GOT3 (cell line): ENCODE measurements at places on chromosomes 3 and 15.

- DNase-seq, result no peak
Observed at GRCh38 chr3:9225268-9225667, 24.2 kb downstream of the SRGAP3 start.

GRCh38 chr3:31157047-31157694, 262.7 kb upstream of the GADL1 start:
- DNase-seq, result no peak

DNA sequence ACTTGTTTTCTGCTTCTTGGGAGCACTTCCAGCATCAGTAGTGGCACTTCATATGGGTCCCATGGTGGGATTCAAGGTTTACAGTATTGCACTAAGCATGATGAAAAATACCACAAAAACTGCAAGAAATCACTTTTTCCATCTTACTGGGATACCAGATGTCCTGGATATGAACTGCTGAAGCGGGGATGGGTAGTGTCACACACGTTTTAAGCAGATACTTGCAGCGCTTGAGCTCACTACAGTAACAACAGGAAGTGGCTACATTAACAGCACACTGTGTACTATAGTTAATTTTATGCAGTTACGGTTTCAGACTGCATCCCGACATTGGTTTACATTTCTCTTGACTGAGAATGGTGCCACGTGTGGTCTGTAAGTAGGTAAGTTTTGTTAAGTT, 3.5 kb upstream of the ISG20 start:
- DNase-seq, result no peak

DNA sequence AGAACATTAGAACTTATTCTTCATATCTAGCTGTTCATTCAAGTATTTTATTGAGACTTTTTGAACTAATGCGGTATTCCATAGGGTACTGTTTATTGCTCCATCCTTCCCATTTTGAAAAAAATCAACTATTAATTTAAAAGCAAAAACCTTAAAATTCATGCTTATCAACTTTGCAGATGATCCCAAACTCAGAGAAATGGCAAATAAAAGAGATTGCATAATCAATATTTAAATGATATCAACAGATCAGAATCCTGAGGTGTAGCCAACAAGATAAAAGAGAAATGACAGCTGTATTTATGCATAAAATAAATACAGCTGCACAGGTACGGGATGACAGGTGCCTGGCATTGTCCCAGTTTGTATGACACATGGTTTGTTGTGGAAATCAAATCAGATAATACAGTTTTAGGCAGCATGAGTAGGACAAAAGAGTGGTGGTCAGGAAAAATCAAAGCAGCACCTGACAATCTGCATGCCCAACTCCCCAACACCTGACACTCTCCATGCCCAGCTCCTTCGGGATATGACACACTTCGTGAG, 42.4 kb upstream of the CMTM8 start:
- DNase-seq, result no peak

DNA sequence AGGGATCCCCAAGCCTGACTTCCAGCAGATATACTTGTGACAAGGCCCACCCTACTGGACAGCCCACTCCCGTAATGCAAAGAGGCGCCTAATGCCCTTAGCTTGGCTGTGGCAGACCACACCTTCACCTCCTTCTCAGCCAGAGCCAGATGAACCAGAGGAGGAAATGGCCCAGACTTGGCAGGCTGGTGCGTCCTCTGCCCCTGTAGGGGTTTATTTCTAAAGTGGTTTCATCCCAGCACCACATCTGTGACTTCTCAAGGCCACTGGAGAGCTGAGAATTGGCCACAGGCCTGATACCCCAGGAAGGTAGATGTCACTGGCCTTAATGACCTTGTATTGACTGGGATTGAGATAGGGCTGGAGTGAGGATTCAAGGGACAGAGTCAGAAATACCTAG, 29.5 kb downstream of the BOC start:
- no peak for DNase-seq

- no peak for DNase-seq
Observed at GRCh38 chr3:72630969-72631344, 217.3 kb downstream of the SHQ1 start.

- DNase-seq, result no peak
Observed at GRCh38 chr15:90240856-90241255, 6.8 kb downstream of the GDPGP1 start.

DNA sequence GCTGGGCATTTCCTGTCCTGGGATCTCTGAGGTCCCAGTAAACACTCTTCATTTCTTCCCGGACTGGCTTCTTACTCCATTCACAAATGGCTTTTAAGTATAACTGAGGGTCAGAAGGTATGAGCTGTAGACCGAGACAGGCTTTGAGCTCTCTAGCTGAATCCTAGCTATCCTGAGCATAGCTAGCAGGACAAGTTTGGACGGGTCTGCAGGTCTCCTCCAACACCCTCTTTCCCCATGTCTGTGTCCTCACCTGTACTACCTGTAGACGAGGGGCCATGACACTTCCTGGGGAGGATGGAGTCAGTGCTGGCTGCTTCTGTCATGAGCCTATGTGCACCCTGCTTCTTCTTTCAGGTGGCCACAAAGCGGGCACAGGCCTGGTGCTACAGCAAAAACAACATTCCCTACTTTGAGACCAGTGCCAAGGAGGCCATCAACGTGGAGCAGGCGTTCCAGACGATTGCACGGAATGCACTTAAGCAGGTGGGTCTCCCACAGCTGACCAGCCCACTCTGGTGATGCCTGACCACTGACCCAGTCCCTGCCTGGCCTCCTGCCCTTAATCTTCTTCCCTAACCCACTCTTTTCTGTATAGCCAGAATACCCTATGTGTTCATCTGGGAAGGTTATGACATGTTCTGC, 72.1 kb upstream of the ACAD9 start:
- no peak for DNase-seq

GRCh38 chr3:42503251-42503924, 945 bp downstream of the VIPR1 start:
- no peak for DNase-seq

GRCh38 chr15:39828374-39828931, 45.8 kb upstream of the FSIP1 start:
- no peak for DNase-seq

GRCh38 chr3:14206548-14207177, 28.0 kb downstream of the LSM3 start:
- no peak for DNase-seq
